Hindlimb muscle (tissue), 1 donor: ENCODE measurements at places on chromosomes 11 and 22. TPM values are rescaled to one million over a fixed set of nuclear protein-coding genes. Genes with fewer than 3 reads are reported as not detected.

- no peak for DNase-seq
These were observed 62.7 kb downstream of the ISX start for GRCh38 chr22:35128637-35129036.

- DNase-seq, result no peak
These were observed 11.9 kb downstream of the VSIG10L2 start for GRCh38 chr11:125957618-125958332.

DNA sequence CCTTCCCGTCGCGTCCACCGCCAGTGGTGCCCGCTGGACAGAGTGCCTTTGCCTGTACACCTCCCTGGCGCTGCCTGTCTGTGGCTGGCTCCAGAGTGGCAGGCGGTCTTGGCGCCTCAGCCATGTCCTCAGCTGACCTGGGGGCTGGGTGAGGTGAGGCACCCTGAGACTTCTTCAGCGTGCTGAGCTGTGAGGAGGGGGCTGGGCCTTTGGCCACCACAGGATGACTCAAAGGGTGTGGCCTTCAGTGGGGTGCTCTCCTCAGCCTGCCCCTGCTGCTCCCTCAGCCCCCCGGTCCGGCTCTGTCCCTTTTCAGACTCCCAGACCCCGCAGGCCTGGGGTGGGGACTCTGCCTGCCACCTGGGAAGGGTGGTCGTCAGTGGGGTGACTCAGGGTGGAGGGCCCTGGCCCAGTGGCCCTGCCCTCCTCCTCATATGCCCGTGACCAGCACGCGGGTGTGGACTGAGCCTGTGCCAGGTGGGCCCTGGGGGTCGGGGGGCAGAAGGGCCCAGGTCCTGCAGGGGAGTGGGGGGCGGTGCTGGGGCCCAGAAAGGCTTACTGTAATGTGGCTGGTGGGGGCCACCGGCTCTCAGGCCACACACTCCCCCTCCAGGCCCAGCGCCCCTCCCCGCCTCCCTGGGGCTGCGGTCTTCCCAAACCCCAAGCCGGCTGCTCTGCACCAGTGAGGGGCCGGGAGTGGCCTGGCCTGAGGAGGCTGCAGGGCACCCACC, 15.9 kb downstream of the CRELD2 start:
- DNase-seq, result no peak

DNA sequence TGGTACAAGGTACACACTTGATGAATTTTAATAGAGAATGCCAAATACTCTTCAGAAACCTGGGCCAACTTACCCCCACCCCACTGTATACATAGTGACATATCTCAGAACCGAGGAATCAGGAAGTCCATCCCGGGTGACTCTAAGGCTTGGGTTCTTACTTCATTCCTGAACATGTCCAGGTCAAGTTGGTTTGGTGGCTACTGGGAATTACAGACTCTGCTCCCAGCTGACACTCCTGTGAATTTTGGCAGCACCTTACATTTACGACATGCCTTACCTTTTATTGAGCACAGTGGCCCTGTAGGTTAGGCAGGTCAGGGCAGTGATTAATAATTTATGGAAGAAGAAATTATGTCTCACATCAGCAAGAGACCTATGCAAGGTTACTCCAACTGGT, 70.1 kb upstream of the LDLRAD3 start:
- DNase-seq, result no peak

DNA sequence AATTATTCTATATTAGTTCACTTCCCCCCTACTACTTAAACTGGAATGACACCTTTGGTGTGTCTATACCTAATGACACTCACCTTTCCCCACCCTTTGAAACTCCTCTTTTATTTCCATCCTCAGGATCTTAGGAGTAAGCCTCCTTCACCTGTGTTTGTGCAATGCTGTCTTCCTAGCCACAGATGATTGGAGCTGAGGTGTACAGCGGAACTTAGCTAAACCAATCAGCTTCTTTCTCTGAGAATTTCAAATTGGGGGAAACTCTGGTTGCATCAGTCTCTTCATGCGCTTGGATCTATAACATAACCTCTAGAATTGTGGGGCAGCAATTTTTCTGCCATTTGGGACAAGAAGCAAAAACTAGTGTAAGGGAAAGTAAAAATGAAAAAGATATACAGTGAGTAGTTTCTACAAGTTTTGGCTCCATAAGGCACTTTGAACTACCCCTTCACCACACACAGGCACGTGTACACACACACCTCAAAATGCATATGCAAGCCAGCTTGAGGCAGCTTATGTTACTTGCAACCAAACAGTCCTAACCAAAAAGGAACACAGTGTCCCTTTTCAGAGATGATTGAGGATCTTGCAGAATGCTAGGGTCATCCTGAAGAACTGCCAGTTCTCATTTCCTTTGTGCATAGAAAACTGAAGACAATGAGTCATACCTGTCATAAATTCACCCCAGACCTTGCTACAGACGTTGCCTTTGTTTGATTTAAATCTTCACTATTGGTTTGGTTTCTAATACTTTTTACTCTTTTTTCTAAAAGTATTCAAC, 36.0 kb upstream of the LDLRAD3 start:
- DNase-seq, result no peak

- DNase-seq, result no peak
These were observed 2.1 kb upstream of the HSPA8 start for GRCh38 chr11:123063826-123064657.

DNA sequence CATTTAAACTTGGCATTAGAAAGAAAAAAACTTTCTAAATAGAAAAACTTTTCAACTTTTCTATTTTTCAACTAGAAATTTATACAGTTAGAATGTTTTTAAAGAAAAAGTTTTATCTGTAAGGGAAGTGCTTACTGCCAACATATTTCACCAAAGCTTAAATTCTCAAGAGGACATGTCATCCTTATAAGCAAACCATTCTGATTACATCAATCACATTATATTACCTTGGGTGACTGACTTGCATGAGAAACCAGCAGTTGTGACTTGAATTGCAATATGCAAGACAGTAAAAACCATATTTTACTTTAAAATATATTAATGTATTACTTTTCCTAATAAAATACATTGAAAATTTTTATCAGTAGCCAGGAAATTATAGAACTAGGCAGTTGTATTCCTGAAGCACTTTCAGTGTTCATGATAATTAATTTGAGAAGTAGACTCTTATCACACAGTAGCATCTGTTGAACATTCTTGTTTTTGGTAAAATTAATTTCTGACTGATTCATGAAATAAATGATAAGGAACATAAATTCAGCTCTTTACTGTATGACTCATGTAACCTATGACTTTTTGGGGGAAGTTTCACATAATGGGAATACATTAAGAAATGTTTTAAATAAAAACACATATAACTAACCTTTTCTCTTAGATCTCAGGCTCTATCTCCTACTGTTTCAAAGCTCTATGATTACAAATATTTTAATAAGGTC, 345.0 kb upstream of the CCDC179 start:
- DNase-seq, result no peak

DNA sequence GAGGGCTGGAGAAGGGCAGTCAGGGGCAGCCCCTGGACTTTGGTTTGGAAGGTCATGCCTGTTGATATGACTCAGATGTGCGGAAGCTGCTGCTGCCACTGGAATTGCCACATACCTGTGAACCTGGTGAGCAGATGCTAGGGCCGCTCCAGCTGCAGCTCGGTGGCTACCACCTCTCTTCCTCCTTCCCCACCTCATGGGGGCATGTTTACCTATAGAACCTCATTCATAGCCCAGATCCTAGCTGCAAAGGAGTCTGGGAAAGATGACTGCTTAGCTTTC, 17.5 kb upstream of the TSPAN18 start:
- DNase-seq, result no peak

DNA sequence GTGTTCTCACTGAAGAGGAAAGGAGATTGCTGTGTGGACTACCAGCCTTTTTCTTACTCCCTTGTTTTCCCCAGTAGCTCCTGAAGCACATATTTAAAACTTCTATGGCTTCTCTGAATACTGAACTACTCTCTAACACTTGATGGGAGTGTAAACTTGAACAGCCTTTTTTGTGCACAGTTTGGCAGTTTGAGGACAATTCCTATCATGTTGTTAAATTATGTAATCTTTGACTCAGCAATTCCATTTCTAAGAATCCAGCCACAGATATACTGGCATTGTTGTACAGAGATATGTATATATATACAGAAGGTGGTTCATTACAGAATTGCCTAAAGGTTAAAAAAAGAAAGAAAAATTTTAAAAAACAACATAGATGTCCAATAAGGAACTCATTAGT, 47.1 kb upstream of the EED start:
- DNase-seq, result no peak

P2RX6 gene
- polyA plus RNA-seq, result 28.1 TPM

KRTAP5-7 gene
- polyA plus RNA-seq, result not detected

PLEKHA7 gene
- polyA plus RNA-seq, result 5.7 TPM

MTA2 gene
- polyA plus RNA-seq, result 42.0 TPM

CEND1 gene
- 0.67 TPM for polyA plus RNA-seq
